ENCODE measurements at places on chromosomes 1 and 21.

DNA sequence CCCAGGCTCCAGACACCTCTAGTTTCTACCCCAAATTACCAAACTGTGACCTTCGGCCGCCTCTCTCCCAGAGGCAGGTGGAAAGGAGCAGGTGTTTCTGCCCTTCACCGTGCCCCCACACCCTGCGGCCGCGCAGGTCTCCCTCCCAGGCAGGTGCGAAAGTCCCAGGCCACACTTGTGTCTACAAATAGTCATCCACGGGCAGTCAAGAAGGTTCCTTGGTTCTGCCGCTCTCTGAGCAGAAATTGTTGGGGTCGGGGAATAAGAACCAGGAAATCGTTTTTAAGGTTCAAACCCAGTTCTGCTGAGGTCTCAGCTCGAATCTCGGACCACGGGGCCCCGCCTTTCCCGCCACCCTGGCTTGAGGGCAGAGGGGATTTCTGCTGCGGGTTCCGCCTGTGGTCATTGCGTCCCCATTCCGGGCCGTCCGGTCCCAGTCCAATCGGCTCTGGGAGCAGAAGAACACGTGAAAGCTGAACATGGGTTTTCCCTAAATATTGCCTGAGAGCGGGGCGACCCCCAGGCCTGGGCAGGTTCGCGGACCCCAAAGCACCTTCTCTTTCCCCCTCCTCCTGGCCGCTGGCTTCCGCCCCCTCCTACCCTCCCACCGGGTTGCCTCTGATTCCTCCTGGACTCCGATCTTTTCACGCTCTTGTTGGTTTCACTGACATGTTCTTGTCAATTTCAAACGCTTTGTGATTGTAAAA is 1.2 kb upstream of the ATF3 start:
- peak; percentile 78 for DNase-seq

DNA sequence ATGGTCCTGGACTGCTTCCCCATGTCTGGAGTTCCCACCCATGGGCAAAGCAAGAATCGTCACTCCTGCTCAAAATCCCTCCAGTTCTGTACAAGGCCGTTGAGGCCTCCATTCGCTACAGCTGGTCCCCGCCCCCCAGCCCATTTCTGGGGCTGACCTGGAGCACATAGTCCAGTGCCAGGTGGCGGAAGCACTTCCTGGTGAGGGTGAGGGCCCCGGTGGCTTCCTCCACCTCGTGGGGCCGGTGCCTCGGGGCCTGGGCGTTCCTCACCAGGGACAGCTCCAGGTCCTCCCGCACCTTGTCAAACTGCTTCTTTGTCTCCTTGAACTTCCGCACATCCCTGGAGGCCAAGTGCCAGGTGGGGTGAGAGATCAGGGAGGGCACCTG is 7.4 kb downstream of the ACAP3 start:
- no peak for DNase-seq

- no peak for DNase-seq
Measured at GRCh38 chr1:111242805-111243523, 15.5 kb downstream of the CHI3L2 start.

DNA sequence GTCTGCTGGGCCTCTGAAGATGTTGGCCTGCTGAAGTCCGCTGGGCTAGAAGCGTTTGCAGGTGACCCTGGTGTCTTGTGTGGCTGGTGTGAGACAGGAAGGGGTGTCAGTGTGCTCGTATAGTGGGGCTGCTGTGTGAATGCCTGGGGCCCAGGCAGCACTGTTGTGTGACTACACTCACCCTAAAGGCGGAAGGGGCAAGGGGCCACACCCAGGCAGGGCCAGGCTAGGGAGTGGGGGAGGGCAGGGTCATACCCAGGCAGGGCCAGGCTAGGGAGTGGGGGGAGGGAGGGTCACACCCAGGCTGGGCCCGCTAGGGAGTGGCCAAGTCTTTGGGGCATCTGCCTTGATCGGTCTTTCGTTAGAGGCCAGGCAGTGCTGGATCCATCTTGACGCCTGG is 25.0 kb downstream of the PDXK start:
- DNase-seq, result no peak

GRCh38 chr1:100445565-100445964 is 92.4 kb upstream of the GPR88 start:
- no peak for DNase-seq

DNA sequence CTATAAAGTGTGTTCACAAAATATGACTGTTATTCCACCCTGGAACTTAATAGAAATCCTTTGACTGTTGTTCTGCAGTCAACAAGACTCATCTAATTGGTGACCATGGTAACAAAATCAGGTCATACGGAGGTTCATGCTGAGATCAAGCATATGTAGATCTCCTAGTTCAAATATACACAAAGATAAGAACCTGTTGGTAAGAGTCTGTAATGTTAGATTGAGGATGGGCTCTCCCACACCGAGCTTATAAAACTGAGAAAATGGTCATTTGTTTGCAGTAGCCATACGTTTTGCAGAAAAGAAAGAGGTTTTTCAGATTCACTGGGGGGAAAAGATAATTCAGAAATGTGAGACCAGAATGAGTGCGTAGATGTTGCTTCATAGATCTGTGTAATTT is 468.1 kb downstream of the RPS6KC1 start:
- no peak for DNase-seq

- DNase-seq, result no peak
Measured at GRCh38 chr21:26550326-26550725, 22.8 kb downstream of the CYYR1 start.

GRCh38 chr1:36118447-36119204 is 6.4 kb downstream of the COL8A2 start:
- DNase-seq, result no peak

DNA sequence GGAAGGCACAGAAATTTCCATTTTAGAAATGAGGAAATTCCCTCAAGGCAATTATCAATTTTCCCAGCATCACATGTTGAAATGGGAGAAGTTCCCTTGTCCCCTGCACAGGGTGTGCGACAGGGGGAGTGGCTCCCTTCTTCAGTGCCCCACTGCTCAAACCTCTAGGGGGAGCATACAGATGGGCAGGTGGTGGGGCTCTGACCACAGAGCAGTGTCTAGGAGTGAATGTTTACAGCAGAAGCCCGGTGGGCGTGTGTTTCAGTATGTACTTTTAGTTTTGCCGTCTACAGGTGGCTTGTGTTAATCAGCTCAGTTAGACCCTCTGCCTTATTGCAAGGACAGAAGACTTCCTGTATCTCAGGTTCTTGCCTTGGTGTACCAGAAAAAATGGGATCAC is 493.7 kb upstream of the PLXNA2 start:
- no peak for DNase-seq

DNA sequence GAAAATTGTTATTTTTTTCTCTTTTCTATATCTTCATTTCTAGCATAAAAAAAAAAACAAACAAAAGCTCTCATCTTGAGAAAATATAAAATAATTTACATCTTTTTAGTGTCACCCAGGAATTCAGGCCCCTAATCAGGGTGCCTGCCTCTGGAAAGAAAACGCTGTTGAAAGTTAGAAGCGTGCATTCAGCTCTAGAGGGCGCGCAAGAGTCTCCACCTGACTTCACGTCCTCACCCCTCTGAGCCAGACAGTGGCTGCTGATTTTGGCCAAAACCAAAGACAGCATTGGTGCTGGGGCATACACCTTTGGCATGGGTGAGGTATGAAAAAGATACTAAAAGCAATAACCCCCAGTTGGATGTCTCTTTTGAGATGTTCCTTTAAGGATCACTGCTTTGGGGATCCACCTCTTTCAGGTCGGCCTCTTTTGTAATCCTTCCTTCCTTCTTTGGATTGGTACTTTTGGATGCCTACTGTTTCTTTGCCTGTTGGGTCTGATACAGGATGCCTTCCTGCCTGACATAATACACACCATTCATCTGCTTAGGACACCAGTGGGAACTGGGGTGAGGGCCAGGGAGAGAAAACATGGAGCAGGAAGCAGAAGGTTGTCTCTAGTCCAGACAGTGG is 77.6 kb upstream of the CHRM3 start:
- no peak for DNase-seq

DNA sequence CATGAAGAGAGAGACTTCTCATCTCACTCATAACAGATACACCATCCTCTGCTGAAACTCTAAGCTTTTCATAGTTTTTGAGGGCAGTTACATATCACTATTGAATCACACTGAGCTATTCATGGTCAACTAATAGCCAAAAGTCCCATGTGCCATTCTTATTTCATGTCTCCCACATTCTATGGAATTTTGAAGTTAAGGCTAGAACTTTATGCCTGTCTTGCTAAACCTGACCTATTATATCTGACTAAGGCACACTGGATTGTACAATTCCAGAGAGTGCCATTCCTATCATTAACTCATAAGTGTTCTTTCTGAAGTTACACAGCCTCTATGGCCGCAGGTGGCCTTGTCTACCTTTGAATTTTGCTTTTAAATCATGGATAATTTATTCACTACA is 254.3 kb downstream of the PTPRC start:
- no peak for DNase-seq

DNA sequence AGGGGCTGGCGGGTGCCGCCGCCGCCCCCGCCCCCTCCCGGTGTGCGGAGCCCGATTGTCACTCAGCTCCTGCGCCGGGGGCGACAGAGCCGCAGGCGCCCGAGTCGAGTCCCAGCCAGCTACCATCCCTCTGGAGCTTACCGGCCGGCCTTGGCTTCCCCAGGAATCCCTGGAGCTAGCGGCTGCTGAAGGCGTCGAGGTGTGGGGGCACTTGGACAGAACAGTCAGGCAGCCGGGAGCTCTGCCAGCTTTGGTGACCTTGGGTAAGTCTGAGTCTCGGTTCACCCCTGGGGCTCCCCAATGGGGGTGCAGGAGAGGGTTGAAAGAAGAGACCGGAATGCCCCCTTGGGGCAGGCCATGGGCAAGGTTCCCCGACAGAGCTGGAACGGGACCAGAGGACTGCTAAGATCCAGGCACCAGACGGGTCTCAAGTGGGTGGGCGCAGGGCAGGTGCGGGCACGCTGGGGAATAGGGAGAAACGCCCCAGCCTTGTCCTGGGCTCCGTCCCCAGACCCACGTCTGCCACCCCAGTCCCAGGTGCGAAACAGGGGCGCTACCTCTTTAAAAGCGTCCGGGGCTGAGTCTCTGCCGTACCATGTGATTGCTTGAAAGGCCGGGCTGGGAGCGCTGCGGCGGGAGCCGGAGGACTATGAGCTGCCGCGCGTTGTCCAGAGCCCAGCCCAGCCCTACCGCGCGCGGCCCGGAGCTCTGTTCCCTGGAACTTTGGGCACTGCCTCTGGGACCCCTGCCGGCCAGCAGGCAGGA is at the start of gene ADORA1:
Gene ADORA1 (plus strand): TSS at position 61 of the 765 bp plus-strand sequence. CDS start 1,116 bp downstream, outside the sequence.
- peak; percentile 76 for DNase-seq

- DNase-seq, result no peak
Measured at GRCh38 chr1:80926531-80926930, 874.2 kb upstream of the ADGRL2 start.

DNA sequence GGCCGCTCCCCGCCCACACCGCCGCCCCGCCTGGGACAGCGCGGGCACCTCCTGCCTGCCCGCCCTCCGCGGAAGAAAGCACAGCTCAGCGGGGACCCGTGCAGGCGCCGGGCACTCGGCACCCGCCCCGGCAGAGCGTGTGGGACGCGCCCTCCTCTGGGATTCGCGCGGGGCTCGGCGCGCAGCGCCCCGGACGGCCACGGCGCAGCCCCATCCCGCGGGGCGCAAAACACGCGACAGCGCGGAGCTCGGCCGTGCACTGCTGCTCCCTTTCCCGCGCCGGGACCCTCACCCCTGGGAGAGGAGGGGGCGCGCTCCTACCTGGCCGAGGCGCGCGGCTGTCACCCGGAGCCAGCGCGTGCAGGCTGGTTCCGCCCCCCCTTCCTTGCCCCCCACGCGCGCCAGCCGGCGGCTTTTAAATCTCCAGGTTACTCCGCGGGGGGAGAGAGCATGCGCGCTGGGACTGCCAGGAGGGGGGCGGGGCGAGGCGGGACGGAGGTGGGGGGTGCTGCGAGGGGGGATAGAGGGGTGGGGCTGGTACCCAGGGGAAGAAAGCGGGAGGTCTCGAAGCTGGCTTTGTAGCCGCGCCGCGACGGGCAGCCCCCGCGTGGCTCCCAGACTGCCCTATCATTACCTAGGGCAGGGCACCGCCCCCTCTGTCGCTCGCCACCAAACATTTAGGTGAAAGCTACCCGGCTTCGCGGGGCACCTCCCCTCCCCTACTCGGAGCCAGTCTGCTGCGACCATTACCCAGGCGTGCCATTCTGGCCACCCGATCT is at the start of gene SLC45A3:
Gene SLC45A3 (minus strand): TSS at position 437 of the 779 bp plus-strand sequence. CDS start 15,853 bp downstream, outside the sequence.
- DNase-seq, result no peak

DNA sequence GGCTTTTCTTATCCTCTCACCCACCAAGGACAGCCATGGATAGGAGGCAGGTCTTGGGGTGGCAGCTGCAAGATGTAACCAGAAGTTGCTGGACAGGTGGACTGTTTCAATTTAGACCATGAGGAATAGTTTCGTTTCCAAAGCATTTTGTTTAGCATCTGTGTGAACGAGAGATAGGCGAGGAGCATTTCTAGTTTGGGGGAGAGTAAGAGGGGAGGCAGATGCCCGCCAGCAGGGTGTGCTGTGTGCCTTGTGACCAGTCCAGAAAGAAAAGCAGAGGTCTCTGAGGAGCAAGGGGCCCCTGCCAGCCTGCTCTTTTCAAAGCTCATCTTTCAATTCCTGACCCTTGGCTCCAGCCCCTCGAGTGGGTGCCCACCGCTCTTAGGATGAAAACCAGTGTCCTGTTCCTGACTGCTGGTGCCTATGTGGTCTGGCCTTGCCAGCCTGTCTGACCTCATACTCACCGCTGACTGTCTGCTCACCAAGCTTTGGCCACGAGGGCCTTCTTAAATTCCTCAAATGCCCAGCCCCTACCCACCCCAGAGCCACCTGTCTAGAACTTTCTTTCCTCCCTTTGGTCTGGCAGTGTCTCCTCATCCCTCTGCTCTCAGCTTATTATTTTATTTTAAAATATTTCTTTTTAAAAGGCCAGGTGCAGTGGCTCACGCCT is 8.5 kb downstream of the SERINC2 start:
- no peak for DNase-seq

GRCh38 chr1:165671526-165671925 is 26.8 kb downstream of the ALDH9A1 start:
- DNase-seq, result no peak

DNA sequence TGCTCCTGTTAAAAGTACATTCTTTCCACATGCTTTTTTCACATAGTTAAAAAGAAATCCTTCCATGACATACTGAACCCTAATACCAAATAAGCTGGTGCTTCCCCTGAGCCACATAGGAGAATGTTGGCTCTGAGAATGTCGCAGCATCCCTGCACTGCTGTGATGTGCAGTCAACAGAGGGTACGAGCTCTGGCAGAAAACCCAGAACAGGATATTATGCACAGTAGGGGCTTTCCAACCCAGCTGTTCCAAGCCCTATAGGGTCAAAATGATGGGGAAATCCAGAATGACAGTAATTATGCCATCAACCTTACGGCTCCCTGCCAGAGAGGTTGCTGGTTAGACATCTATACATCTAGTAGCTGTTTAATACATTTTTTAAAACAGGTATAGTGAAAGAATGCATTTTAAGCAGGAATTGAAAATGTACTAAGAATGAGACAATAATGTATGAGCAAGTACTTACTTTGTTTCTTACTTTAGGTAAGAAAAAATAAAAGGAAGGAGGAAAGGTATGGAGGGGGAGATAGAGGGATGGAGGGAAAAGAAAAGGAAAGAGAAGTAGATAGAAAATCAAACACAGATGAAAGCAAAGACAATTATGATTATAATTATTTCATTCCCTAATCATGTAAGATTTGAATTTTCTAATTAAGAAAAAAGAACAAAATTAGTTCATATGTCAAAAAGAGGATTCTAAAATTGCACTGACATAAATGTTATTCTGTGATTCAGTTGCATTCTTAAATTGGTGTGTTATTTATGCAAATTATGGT is 126.0 kb downstream of the NR5A2 start:
- no peak for DNase-seq

All from tibial artery (tissue), 4 donors.